CD4-positive, alpha-beta memory T cell (primary cell): ENCODE measurements at places on chromosomes 7 and 10.

DNA sequence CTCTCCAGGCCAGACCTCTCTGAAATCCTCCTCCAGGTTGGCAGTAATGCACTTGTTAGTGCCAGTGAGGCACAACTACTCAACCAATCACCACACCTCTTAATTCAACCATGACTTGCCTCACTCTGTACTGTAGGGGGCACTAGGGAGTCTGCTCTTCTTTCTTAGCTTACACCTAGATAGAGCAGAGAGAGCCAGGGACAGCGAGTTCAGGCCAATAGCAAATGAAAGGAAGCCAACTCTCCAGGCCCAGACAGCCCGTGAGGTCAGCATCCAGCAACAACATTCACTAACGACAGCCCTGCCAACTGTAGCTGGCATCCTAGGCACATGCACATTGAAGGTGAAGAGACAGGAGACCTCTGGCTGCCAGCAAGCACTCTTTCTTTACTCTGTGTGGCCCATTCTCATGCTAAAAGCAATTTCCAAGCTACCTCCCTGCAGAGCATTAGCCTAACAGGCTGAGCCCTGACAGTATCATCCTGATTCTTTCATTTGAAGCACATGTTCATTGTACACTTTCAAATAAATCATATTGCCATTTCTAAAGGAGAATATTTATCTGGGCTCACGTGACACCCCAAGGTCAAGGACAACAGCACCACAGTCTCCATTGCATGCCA lies 136.3 kb downstream of the DPY19L1 start:
- no peak for DNase-seq

DNA sequence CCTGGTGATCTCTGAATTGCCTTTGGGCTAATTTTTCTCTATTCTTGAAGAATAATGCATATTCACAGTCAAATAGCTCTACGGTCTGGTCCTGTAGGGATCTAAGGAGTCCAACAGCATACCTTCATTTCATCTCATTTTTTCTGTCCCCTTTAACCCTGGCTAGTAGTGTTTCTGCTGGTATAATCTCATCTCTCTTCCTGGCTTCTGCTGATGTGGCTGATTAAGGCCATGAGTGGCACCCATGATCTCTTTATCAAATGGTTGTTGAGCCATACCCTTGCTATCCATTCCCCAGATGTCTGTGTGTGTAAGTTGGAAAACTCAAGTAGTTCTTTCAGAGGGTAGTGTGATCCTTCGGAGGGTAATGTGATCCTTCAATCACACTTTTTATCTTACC lies 119.5 kb downstream of the MARCHF5 start:
- DNase-seq, result no peak

DNA sequence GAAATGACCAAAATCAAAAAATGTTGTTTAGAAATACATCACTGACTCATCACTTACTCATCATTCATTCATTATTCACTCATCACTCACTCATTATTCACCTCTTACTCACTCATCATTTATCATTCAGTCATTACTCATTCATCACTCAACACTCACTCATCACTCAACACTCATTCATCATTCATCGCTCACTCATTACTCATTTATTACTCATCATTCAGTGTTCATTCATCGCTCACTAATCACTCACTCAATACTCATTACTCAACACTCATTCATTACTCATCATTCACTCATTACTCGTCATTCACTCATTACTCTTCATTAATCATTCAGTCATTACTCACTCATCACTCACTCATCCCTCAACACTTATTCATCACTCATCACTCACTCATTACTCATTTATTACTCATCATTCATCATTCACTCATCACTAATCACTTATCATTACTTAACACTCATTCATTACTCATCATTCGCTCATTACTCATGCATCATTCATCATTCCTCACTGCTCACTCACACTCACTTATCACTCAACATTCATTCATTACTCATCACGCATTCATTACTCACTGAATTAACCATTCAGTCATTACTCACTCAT lies 238.5 kb downstream of the ADARB2 start:
- no peak for DNase-seq

DNA sequence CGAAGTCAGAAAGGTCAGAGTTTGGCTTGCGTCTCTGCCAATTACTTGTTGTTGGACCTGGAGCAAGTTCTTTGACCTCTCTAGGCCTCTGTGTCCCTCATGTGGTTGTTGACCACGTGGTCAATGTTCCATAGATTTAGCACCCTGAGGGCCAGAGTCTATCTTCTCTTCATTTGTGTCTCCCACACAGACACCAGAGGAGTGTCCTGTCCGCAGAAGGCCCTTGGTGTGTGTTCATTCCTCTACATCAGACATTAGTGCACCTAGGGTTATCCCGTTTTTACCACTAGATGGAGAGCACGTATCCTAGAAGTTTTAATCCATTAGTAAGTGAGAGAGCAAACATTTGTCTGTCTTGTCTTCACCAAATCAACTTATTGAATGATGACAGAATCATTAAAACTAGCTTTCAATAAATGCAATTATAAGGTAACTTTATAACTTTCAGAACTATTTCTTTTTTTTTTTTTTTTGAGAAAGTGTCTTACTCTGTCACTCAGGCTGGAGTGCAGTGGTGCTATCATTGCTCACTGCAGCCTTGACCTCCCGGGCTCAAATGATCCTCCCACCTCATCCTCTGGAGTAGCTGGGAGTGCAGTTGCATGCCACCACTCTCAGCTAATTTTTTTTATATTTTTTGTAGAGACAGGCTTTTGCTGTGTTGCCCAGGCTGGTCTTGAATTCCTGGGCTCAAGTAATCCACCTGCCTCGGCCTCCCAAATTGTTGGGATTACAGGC lies 122.5 kb upstream of the ANKRD1 start:
- DNase-seq, result no peak

GRCh38 chr7:12490107-12490688 lies 80.3 kb upstream of the SCIN start:
- DNase-seq, result peak; percentile 31

DNA sequence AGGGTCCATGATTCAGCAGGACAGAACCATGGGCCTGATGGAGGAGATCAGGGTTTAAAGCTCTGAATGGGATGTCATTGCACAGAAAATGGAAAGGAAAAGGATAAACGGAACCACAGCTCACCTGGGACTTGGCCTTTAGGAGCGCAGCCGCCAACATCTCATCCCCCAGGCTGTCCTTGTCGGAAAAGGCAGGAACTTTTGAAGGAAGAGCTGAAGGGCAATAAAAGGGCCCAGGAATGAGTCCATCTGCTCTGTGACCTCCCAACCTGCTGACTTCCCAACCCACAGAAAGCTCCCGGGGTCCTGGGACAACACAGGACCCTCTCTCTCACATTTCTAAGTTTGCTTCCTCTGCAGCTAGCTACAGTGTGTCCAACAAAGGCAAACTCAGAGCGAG lies 6.1 kb downstream of the ZNF3 start:
- no peak for DNase-seq

- DNase-seq, result peak; percentile 24
Observed at GRCh38 chr10:5895804-5896203, 5.8 kb downstream of the FBH1 start.

- no peak for DNase-seq
Observed at GRCh38 chr7:36910401-36910800, 186.1 kb upstream of the AOAH start.

DNA sequence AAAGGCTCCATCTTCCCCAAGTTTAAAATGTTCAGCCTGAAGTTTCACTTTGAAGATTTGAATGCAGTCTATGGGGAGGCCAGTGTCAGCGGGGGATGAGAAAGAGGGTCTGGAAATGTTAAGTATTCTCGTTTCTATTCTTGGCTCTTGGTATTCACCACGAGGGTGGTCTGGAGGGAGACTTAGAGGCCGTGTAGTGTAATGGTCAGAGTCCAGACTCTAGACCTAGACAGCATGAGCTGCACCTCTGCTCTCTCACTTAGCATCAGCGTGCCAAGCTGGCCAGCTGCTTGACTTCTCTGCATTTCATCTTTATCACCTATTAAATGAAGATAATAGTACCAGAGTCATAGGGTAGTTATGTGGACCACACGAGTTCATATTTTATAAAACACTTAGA lies 57.9 kb downstream of the MKX start:
- no peak for DNase-seq

GRCh38 chr7:32037650-32038198 lies 32.5 kb downstream of the PDE1C start:
- no peak for DNase-seq

GRCh38 chr10:5983774-5984173 lies 6.4 kb upstream of the IL15RA start:
- DNase-seq, result no peak

GRCh38 chr7:102125127-102125596 lies 161.5 kb upstream of the SH2B2 start:
- DNase-seq, result no peak

DNA sequence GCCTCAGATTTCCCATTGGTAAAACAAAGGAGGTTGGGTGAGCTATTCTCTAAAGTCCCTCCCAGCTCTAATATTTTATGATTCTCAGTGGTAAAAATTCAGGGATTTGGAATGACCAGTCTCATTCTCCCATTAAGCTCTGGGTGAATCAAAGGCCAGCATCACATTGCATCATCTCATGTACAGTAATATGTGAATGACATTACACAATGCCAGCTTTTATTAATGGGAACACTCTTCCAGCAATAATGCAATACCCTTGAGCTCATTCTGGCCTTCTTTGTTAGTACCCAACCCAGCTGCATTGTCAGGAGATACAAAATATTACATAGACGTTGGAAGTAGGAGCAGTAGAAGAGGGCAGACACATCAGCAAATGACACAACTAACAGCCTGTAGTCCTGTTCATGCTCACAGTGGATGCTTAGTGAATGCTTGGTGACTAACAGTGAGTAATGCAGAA lies 100.0 kb upstream of the EGR2 start:
- DNase-seq, result no peak

DNA sequence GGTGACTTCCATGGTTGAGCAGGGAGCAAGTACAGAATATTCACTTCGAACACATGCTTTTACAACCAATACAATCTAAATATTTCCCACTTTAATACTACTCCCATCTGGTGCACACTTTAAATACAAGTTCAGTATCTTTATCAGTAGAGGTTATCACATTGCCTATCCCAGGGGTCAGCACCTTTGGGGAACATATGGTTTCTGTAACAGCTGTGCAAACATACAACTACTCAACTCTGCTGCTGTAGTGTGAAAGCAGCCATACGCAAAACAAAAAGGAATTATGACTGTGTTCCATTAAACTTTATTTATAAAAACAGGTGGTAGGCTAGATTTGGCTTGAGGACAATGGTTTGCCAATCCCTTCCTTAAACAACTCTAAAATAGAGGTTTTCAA lies 157.5 kb downstream of the XPNPEP1 start:
- DNase-seq, result no peak

DNA sequence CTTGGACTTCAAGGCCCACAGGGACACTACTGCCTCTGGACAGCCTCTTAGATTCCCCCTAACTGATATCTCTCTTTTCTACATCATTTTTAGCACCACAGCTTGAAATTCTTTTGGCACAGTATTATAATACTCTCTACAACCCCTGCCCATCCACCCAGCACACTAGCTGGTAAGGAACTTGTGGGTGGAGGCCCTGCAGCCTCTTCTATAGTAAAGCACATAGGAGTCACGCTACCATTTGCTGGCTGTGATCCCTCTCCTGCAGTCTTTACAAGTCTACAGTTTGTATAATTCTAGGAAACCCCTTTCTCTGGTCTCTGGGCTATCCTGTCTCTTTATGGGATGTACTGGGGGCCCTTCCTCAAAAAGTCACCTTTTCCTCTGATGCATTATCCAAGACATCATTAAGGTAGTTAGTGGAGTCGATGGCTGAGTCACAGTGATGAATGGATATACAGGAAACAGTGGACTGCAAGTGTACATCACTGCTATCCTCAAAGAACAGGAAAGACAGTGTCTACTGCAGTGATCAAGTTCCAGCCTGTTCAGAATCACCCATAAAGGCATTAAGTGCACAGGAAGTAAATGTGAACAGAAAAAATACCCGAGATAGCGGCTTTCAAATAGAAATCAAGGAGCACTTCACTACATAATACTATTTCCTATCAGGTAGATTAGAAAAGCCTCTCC lies 54.4 kb downstream of the STK17A start:
- DNase-seq, result no peak

GRCh38 chr10:59090817-59091622 lies 85.4 kb upstream of the PHYHIPL start:
- no peak for DNase-seq

GRCh38 chr10:111822661-111823060 lies 360.9 kb downstream of the GPAM start:
- DNase-seq, result no peak

GRCh38 chr7:157405914-157406810 lies 69.4 kb downstream of the DNAJB6 start:
- no peak for DNase-seq

DNA sequence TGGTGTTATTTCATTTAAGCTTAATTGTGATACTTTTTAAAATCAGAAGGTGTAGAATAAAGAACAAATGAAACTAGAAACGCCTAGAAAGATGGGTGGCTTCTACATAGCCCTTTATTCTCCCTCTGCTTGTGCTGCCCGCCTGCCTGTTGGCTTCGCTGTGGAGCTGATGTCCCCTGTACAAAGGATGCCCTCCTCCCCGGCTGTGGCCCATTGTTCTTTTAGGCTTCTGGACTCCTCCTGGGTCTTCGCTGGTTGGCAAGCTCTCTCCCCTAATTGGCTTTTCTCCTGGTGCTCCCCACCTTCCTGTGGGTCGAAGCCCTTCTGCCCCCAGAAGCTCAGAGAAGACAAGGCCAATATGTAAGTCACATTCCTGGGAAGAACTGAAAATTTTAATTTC lies 98.2 kb downstream of the FANK1 start:
- no peak for DNase-seq

GRCh38 chr7:101186844-101187428 lies 6.8 kb upstream of the NAT16 start:
- DNase-seq, result no peak

GRCh38 chr10:132293813-132294520 lies 13.8 kb downstream of the STK32C start:
- no peak for DNase-seq
